DND-41 (cell line): ENCODE measurements at places on chromosomes 1 and 21.
A peak's percentile ranks its signal among the peaks of the same experiment; 100 is the strongest.

DNA sequence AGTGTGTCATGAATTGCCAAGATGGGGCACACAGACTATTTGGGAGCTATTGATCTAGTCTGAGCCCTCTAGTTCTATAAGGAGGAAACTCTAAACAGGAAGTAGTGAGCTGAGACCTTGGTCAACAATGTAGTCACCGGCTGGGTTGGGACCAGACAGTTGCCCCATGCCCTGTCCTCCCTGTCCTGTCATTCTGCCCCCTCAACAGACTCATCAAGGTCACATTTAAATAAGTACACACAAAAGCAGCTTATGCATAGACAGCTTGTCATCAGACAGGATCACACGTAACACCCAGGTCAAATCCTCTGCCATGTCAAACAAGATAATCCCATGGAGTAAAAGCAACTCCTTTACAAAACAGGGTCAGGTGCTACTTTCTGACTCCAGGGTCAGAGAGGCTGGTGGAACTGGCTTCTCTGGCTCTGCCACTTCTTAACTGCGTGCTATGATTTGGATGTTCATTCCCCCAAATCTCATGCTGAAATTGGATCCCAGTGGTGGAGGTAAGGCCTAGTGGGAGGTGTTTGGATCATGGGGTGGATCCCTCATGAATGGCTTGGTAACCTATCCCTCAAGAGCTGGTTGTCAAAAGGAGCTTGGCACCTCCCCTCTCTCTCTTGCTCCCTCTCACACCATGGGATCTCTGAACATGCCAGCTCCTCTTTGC, 128.9 kb downstream of the HIVEP3 start:
- no peaks in the 10 kb centered on the region for H3K27me3 ChIP-seq
- no peak overlapping the region for H3K4me3 ChIP-seq
- H3K4me1 ChIP-seq: peaks cover 31% of the 10 kb centered on the region

DNA sequence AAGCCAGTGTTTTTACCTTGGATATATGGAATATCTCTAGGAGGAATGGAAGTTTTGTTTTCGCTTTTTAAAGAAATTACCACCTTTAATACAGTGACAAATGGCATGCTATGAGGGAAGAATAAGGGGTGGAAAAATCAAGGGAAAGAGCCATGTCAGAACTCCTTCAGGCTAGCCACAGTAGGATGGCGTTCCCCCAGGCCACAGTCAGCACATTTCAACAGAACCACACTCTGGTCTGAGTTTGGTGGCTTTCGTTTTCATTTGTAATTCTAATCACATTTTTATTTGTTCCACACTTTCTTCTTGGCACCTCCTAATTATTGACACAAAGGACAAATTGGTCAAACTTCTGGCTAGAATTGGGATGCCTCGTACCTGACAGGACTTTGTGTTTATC, 60.3 kb upstream of the RCOR3 start:
- no peaks in the 10 kb centered on the region for H3K4me1 ChIP-seq
- DNase-seq: no peak
- no peaks in the 10 kb centered on the region for H3K27me3 ChIP-seq
- no peak overlapping the region for H3K27ac ChIP-seq
- no peak overlapping the region for H3K4me3 ChIP-seq
- H3K36me3 ChIP-seq: no peaks in the 10 kb centered on the region

DNA sequence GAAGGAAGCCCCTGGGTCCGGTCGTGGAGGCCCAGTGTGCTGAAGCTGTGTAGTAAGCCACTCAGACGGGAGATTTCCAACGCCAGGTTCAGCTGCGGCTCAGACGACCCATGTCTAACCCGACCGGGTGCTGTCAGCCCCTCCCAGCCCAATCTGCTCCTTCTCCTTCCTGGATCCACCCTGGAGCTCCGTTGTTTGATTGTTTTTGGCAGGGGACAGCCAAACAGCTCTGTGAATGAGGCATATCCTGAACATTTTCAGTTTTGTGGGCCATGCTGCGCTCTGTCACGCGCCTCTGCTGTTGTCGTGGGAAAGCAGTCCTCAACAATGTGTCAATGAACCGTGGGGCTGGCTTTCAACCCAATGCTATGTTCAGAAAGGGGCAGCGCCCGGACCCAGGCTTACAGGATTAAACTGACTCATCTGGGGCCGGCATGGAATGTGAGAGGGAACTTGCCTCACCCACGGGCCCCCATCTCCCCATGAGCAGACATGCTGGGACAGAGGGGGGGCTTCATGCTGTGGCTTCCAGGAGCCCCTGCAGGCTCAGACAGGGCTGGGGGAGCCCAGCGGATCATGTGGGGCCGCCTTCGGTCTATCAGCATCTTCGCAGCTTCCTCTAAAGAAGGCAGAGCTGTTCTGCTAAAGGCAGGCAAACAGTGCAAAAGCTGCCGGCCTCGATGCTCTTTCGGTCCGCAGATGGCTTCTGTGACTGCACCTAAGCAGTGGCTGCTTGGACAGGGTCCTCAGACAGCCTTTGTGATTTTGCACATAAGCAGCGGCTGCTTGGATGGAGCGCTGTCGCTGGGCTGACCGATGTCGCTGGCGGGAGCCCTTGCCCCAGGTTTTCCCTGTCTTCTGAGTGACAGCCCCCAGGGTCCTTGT, 101.7 kb downstream of the RIPK4 start:
- no peak overlapping the region for H3K4me3 ChIP-seq
- H3K27me3 ChIP-seq: no peaks in the 10 kb centered on the region
- no peak overlapping the region for H3K27ac ChIP-seq

GRCh38 chr1:22658385-22659163, 5.5 kb downstream of the C1QB start:
- H3K27ac ChIP-seq: no peak overlapping the region
- H3K27me3 ChIP-seq: peaks cover 10% of the 10 kb centered on the region
- H3K4me1 ChIP-seq: no peaks in the 10 kb centered on the region
- H3K4me3 ChIP-seq: no peak overlapping the region
- no peaks in the 10 kb centered on the region for H3K36me3 ChIP-seq
- DNase-seq: no peak

DNA sequence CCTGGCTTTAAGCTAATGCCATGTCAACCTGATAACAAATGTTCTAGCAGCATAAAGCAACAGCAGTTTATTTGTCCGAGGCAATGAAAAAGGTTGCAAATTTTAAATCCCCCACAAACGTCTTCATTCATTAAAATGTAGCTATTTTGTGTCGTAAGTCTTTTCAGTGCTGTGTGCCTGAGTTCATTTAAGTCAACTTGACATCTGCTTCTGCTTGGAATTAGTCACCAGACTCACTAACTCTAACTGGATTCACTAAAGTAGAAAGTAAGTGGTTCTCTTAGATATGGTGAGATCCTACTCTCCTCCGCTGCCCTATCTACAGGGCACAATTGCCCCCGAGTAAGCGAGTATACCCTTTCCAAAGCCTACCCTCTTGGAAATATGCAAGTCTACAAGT, 118.4 kb upstream of the CHRM3 start:
- no peaks in the 10 kb centered on the region for H3K36me3 ChIP-seq
- H3K27ac ChIP-seq: no peak overlapping the region
- H3K4me3 ChIP-seq: no peak overlapping the region
- no peaks in the 10 kb centered on the region for H3K27me3 ChIP-seq
- no peak for DNase-seq

DNA sequence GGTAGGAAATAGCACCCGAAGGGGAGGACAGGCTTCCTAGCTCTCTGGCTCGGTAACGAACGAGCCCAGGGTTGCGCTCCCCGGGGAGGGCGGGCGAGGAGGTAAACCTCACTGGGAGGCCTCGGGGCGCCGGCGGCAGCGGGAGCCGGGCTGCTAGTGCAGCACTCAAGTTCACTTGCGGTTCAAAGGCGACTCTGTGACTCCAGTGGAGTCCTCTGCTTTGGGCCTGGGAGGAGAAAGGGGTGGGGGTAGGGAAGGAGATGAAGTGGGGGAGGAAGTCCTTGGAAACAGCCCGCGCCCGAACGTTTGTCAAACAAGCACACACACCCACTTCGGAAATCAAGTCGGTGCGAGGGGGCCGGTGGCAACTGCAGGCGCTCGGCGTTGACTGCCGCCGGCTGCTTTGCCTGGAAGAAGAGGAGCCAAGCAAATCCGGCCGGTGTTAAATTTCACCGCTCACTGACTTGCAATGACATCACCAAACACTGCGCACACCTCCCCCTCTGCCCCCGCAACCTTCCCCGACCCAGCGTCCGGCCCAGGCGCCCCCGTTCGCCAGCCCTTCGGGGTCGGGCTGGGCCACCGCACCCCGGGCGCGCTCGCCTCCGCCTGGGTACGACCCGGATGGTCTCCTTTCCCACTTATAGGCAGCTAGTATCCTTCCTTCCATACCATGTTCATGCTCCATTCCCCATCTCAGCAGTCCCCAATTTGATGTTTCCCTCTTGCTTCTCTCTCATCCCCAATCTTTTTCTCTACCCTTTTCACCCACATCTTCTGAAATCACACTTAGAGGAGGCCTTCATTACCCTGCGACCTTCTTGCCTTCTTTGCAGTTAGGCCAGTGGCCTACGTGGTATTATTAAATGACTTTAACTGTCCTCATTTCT, at the start of gene COL24A1:
TSS of gene COL24A1 (minus strand) at position 207 of the 890 bp plus-strand sequence. CDS start 376 bp downstream, outside the sequence.
- no peak within 1 kb of the TSS for H3K4me3 ChIP-seq
- no peak for DNase-seq
- no peaks in the 10 kb centered on the region for H3K27me3 ChIP-seq
- no peak within 1 kb of the TSS for H3K27ac ChIP-seq
- H3K4me1 ChIP-seq: no peaks in the 10 kb centered on the region

GRCh38 chr1:118185084-118185832, at the start of gene SPAG17:
Gene SPAG17, minus strand, starts transcription at chr1:118185228. Its CDS starts 71 bp downstream, at chr1:118185157.
- H3K27ac ChIP-seq: no peak within 1 kb of the TSS
- no peaks in the 10 kb centered on the region for H3K36me3 ChIP-seq
- H3K4me1 ChIP-seq: no peaks in the 10 kb centered on the region
- DNase-seq: no peak
- H3K4me3 ChIP-seq: no peak within 1 kb of the TSS
- no peaks in the 10 kb centered on the region for H3K27me3 ChIP-seq

DNA sequence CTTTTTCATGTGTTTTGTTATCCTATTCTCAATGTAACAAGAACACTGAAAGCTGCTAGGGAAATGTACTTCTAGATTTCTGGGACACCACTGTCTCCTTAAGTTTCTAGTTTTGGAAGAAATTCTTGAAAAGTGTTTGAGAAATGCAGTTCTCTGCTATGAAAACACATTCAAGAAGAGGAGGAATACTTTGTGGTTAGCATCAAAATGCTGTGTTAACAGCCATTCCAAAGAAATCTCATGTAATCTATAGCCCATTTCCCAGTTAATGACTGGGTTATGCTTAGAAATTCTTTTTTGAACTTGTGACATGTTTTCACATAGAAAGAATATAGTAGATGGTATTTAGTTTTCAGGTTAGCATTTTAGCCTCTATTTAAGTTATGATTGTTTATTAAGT, 6.0 kb downstream of the RAVER2 start:
- DNase-seq: no peak
- peaks cover 5% of the 10 kb centered on the region for H3K4me1 ChIP-seq
- no peak overlapping the region for H3K4me3 ChIP-seq
- H3K27me3 ChIP-seq: no peaks in the 10 kb centered on the region
- no peak overlapping the region for H3K27ac ChIP-seq

- no peaks in the 10 kb centered on the region for H3K27me3 ChIP-seq
- no peak overlapping the region for H3K4me3 ChIP-seq
- peaks cover 38% of the 10 kb centered on the region for H3K36me3 ChIP-seq
- H3K4me1 ChIP-seq: peaks cover 11% of the 10 kb centered on the region
- DNase-seq: no peak
These were observed 5.5 kb upstream of the ISG20L2 start for GRCh38 chr1:156733989-156734584.

- H3K27me3 ChIP-seq: peaks cover 29% of the 10 kb centered on the region
- no peak overlapping the region for H3K27ac ChIP-seq
- no peaks in the 10 kb centered on the region for H3K36me3 ChIP-seq
- DNase-seq: no peak
- no peaks in the 10 kb centered on the region for H3K4me1 ChIP-seq
These were observed 23.5 kb upstream of the PRELP start for GRCh38 chr1:203451836-203452784.

DNA sequence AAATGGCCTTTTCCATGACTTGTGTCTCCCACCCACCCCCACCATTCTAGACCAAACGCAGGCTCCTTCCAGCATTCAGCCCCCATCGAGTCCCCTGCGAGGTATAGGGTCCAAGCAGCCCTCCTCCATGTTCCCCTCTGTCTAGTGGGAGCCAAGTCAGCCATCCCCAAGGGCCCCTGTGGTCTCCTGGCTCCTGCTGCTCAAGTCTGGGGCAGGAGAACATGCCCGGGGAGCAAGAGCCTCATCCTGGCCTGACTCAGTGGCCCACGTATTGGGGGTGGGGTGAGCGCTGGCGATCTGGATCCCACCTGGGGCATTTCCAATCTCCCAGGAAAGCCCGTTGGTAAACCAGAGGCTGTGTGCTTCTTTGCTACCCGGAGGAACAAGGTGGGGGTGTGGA, 4.1 kb upstream of the PRDM16 start:
- H3K27ac ChIP-seq: no peak overlapping the region
- H3K36me3 ChIP-seq: no peaks in the 10 kb centered on the region
- no peaks in the 10 kb centered on the region for H3K4me1 ChIP-seq
- no peak for DNase-seq

DNA sequence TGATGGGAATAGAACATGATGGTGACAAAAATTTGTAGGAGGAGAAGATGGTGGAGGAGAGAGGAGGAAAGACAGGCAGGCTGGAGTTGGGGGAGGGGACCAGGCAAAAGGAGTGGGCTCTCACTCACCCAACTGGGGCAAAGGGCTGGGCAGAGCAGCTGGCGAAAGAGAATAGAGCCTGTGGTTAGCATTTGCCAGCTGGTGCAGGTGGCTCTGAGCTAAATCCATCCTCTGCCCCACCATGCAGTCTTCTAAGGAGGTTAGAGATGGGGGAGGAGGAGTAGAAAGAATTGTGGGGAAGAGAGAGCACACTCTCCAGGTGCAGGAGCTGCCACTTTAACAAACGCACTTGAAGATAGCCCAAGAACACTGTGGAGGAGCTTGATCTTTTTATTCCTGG, 27.6 kb upstream of the SLAMF1 start:
- H3K27ac ChIP-seq: peak overlapping the region; percentile 92
- no peak overlapping the region for H3K4me3 ChIP-seq
- H3K27me3 ChIP-seq: no peaks in the 10 kb centered on the region
- peaks cover 45% of the 10 kb centered on the region for H3K4me1 ChIP-seq

GRCh38 chr1:27630859-27631491, 4.0 kb downstream of the FGR start:
- peaks cover 99% of the 10 kb centered on the region for H3K4me1 ChIP-seq
- H3K27ac ChIP-seq: peak overlapping the region; percentile 91
- H3K4me3 ChIP-seq: peak overlapping the region; percentile 46; the same call in 1 of the 2 replicates
- peak; percentile 69 for DNase-seq

DNA sequence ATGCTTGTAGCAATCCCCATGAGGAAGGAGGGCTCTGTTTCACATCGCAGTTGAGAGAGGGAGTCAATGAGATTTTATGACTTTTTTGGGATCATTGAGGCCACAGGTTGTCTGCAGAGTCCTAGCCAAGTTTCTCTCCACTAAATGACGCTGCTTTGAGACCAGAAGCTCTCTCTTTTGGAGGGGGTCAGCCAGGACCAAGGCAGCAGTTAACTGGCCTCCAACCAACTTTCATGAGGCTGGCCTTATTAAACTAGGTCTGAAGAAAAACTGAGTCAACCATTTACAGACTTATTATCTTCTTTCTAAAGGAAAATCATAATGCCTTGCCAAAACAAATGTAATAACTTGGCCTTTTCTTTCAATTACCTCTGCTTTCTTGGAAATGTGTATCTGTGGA, 8.6 kb downstream of the WLS start:
- H3K27ac ChIP-seq: no peak overlapping the region
- H3K36me3 ChIP-seq: no peaks in the 10 kb centered on the region
- no peak overlapping the region for H3K4me3 ChIP-seq
- H3K27me3 ChIP-seq: no peaks in the 10 kb centered on the region
